ENCODE measurements at places on chromosomes 13 and 19. TPM values are rescaled to one million over a fixed set of nuclear protein-coding genes. Genes with fewer than 3 reads are reported as not detected.

C19orf33 gene
- 1.5 TPM for total RNA-seq

- H3K27ac ChIP-seq, result no peak overlapping the region
- H3K27me3 ChIP-seq, result no peaks in the 10 kb centered on the region
- no peak for DNase-seq
- no peak overlapping the region for H3K4me3 ChIP-seq
These were observed 150.0 kb downstream of the KLF12 start for GRCh38 chr13:73984201-73984600.

CYSLTR2 gene
- 7.9 TPM for total RNA-seq

- no peak overlapping the region for H3K4me3 ChIP-seq
- peaks cover 52% of the 10 kb centered on the region for H3K36me3 ChIP-seq
- peaks cover 4% of the 10 kb centered on the region for H3K4me1 ChIP-seq
- H3K27ac ChIP-seq, result no peak overlapping the region
These were observed 20.5 kb downstream of the CARS2 start for GRCh38 chr13:110685305-110686020.

GRCh38 chr13:22915442-22916082, 265.2 kb upstream of the SGCG start:
- H3K36me3 ChIP-seq, result no peaks in the 10 kb centered on the region
- H3K27ac ChIP-seq, result no peak overlapping the region
- no peak overlapping the region for H3K4me3 ChIP-seq

- H3K27me3 ChIP-seq, result no peaks in the 10 kb centered on the region
- no peaks in the 10 kb centered on the region for H3K36me3 ChIP-seq
- H3K4me1 ChIP-seq, result peaks cover 83% of the 10 kb centered on the region
- H3K4me3 ChIP-seq, result no peak overlapping the region
These were observed 34.3 kb upstream of the C1QTNF9 start for GRCh38 chr13:24275041-24275440.

- no peak for DNase-seq
- H3K36me3 ChIP-seq, result no peaks in the 10 kb centered on the region
- H3K27ac ChIP-seq, result no peak overlapping the region
- no peaks in the 10 kb centered on the region for H3K27me3 ChIP-seq
- no peak overlapping the region for H3K4me3 ChIP-seq
These were observed 180.7 kb upstream of the STARD13 start for GRCh38 chr13:33466262-33466661.

- H3K36me3 ChIP-seq, result no peaks in the 10 kb centered on the region
- no peak overlapping the region for H3K27ac ChIP-seq
- no peaks in the 10 kb centered on the region for H3K4me1 ChIP-seq
- DNase-seq, result no peak
These were observed 17.3 kb downstream of the SHANK1 start for GRCh38 chr19:50702158-50702870.

DNA sequence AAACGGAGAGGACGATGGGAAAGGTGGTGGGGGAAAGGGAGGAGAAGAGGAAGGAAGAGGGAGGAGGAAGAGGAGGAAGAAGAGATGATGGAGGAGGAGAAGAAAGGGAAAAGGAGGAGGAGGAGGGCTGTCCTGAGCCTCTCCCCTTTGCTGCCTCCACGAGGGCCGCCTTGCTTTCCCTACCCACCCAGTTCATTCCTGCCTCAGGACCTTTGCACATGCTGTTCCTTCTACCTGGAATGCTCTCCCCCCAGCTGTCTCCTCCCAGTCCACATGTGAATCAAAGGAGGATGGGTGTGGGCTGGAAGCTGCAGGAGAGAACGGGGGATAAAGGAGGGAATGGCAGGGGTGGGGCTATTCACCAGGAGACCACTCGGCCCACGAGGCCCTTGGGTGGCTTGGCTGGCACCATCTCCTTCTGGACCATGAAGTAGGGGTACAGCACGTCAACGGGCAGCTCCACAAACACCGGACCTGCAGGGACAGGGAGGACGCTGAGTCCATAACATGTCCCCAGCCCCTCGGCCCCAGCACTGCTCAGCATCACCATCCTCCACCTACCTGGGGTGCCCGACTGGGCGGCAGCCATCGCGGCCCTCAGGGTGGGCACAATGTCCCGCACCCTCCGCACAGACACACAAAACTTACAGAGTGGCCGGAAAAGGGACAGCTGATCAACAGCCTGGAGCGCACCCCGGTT, 15.3 kb downstream of the SYDE1 start:
- H3K4me1 ChIP-seq, result peaks cover 17% of the 10 kb centered on the region
- H3K36me3 ChIP-seq, result peaks cover 31% of the 10 kb centered on the region
- no peak for DNase-seq
- no peaks in the 10 kb centered on the region for H3K27me3 ChIP-seq
- H3K27ac ChIP-seq, result no peak overlapping the region
- H3K4me3 ChIP-seq, result no peak overlapping the region

DNA sequence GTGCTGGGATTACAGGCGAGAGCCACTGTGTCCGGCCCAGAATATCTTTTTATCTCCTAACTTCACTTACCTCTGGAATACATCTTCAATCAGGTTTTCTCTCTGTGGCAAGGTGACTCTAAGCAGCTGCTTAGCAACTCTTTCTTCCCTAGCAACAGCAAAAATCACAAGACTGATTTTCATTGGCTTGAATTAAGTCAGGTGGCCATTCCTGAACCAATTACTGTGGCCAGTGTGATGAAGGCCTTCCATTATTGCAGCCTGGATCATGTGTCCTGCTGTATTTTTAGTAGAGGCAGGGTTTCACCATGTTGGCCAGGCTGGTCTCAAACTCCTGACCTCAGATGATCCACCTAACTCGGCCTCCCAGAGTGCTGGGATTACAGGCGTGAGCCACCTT, 9.0 kb upstream of the LTBP4 start:
- H3K36me3 ChIP-seq, result peaks cover 14% of the 10 kb centered on the region
- no peak overlapping the region for H3K27ac ChIP-seq
- no peak for DNase-seq
- no peak overlapping the region for H3K4me3 ChIP-seq
- peaks cover 14% of the 10 kb centered on the region for H3K4me1 ChIP-seq
- H3K27me3 ChIP-seq, result peaks cover 6% of the 10 kb centered on the region

GRCh38 chr19:50859849-50860248, 5.1 kb downstream of the KLK3 start:
- DNase-seq, result no peak
- no peaks in the 10 kb centered on the region for H3K36me3 ChIP-seq
- no peaks in the 10 kb centered on the region for H3K4me1 ChIP-seq
- H3K27me3 ChIP-seq, result no peaks in the 10 kb centered on the region
- H3K27ac ChIP-seq, result no peak overlapping the region

DNA sequence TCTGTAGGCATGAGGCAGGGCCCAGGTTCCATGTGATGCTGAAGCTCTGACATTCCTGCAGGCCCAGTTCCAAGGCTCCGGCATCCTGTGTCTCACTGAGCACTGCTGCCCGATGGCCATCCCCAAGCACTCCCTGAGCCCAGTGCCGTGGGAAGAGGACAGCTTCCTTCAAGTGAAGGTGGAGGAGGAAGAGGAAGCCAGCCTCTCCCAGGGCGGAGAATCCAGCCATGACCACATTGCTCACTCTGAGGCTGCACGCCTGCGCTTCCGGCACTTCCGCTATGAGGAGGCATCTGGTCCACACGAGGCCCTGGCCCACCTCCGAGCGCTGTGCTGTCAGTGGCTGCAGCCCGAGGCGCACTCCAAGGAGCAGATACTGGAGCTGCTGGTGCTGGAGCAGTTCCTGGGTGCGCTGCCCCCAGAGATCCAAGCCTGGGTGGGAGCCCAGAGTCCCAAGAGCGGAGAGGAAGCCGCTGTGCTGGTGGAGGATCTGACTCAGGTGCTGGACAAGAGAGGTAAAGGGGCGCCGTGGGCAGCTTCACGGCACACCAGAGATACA, 8.0 kb downstream of the ZSCAN22 start:
- no peak overlapping the region for H3K27ac ChIP-seq
- no peaks in the 10 kb centered on the region for H3K27me3 ChIP-seq
- H3K36me3 ChIP-seq, result peaks cover 17% of the 10 kb centered on the region
- no peak overlapping the region for H3K4me3 ChIP-seq

DNA sequence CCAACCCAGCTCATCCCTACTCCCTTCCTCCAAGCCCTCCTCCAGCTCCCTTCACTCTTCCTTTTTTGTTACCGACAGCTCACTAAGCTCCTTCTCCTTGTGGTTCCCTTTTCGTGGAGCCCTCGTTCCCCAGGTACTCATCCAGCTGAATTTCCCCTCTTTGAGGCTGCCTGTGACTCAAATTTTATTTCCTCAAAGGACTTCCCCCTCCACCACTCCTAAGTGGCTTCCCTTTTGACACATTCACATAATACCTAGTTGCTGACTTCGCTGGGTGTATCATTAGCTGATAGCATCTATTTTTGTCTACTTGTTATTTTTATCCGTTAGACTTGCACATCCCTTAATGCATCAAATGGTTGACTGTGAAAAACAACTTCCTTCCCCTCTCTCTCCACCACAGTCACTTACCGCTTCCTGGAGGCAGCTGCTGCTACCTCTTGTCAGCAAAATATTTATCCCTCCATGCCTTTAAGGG, 14.5 kb downstream of the FFAR2 start:
- no peak overlapping the region for H3K4me3 ChIP-seq
- H3K27ac ChIP-seq, result peak overlapping the region; percentile 88

GRCh38 chr19:51201712-51202111, 23.2 kb upstream of the CD33 start:
- no peak for DNase-seq
- H3K27ac ChIP-seq, result no peak overlapping the region
- H3K4me3 ChIP-seq, result no peak overlapping the region
- peaks cover 2% of the 10 kb centered on the region for H3K27me3 ChIP-seq
- H3K4me1 ChIP-seq, result peaks cover 2% of the 10 kb centered on the region

GRCh38 chr13:101465877-101466276, 13.4 kb downstream of the ITGBL1 start:
- H3K27ac ChIP-seq, result no peak overlapping the region
- no peaks in the 10 kb centered on the region for H3K27me3 ChIP-seq
- H3K36me3 ChIP-seq, result no peaks in the 10 kb centered on the region
- H3K4me3 ChIP-seq, result no peak overlapping the region
- H3K4me1 ChIP-seq, result no peaks in the 10 kb centered on the region

DNA sequence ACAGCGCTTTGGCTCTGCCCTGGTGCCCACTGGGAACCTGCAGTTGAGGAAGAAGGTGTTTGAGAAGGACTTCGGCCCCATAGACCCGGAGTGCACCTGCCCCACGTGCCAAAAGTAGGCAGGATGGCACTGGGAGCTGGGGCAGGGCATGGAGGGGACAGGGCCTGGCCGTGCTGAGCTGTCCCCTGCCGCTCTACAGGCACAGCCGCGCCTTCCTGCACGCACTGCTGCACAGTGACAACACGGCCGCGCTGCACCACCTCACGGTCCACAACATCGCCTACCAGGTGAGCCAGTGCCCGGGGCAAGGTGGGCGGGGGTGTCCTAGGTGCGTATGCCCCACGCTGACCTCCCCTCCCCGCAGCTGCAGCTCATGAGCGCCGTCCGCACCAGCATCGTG, 5.1 kb upstream of the DNM2 start:
- peaks cover 17% of the 10 kb centered on the region for H3K4me1 ChIP-seq
- no peak overlapping the region for H3K4me3 ChIP-seq
- DNase-seq, result no peak
- no peaks in the 10 kb centered on the region for H3K27me3 ChIP-seq

GRCh38 chr19:6378486-6378885, 2.8 kb upstream of the PSPN start:
- no peaks in the 10 kb centered on the region for H3K27me3 ChIP-seq
- no peak overlapping the region for H3K4me3 ChIP-seq
- no peak overlapping the region for H3K27ac ChIP-seq
- no peak for DNase-seq
- peaks cover 36% of the 10 kb centered on the region for H3K36me3 ChIP-seq

GRCh38 chr13:32936716-32937115, 79.5 kb upstream of the KL start:
- H3K36me3 ChIP-seq, result no peaks in the 10 kb centered on the region
- H3K27ac ChIP-seq, result no peak overlapping the region
- DNase-seq, result no peak
- H3K4me3 ChIP-seq, result no peak overlapping the region

DNA sequence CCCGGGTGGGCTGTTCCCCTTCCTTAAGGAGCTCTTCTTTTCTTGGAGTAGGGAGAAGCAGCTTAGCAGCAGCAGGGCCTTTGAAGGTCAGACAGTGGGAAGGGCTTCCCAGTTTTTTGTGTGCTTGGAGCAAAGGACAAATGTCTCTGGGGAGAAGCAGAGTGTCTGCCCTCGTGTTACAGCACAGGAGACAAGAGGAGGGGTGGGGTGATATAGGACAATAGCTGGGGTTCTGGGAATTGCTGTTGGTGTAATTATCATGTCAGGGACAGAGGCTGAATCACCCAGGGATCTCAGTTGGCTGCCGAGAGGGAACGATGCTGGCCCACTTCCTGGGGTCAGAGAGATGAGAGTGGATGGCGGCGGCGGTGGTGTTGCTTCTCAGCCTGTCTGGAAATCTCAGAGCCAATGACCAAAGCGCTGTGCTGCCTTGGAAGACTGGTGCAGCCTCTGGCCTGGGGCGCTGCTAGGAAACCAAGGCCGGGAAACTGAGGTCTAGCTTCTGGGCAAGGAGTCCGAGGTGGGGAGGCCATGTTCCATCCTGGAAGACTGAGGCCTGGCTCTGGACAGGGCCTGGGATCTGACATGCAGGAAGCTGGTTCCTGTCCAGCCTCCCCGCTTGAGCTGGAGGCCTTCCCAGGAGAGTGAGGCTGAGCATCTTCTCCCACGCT, 1.2 kb downstream of the INAFM1 start:
- H3K27ac ChIP-seq, result no peak overlapping the region
- H3K4me3 ChIP-seq, result no peak overlapping the region
- peaks cover 9% of the 10 kb centered on the region for H3K36me3 ChIP-seq
- no peak for DNase-seq
- H3K4me1 ChIP-seq, result peaks cover 23% of the 10 kb centered on the region
- no peaks in the 10 kb centered on the region for H3K27me3 ChIP-seq

DNA sequence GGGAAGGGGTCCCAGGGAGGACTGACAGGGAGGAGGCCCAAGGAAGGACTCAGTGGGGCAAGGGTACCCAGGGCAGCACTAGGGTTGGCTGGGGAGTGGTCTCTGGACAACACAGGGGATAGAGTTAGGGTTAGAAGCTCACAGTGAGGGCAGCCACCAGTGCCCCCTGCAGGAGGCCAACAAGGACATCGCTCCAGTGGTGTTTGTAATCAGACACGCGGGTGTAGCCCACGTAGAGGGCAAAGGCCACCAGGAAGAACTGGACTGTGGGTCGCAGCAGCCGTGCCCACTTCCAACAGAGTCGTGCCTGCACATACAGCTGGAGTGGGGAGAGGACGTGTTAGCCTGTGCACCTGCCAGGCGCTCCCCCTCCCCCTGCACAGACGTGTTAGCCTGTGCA, 9.2 kb downstream of the PLPP2 start:
- H3K36me3 ChIP-seq, result no peaks in the 10 kb centered on the region
- no peak overlapping the region for H3K27ac ChIP-seq
- peaks cover 2% of the 10 kb centered on the region for H3K27me3 ChIP-seq
- DNase-seq, result no peak

SSC5D gene
- total RNA-seq, result 0.11 TPM

GPI gene
- total RNA-seq, result 98.5 TPM

- no peak for DNase-seq
- no peaks in the 10 kb centered on the region for H3K36me3 ChIP-seq
- no peaks in the 10 kb centered on the region for H3K27me3 ChIP-seq
- H3K27ac ChIP-seq, result no peak overlapping the region
- H3K4me1 ChIP-seq, result no peaks in the 10 kb centered on the region
- H3K4me3 ChIP-seq, result no peak overlapping the region
These were observed 67.5 kb downstream of the POSTN start for GRCh38 chr13:37531049-37531448.

Measured in natural killer cell (primary cell).